B cell (primary cell): ENCODE measurements at places on chromosomes 5 and 9. TPM values are rescaled to one million over a fixed set of nuclear protein-coding genes. Genes with fewer than 3 reads are reported as not detected.

DNA sequence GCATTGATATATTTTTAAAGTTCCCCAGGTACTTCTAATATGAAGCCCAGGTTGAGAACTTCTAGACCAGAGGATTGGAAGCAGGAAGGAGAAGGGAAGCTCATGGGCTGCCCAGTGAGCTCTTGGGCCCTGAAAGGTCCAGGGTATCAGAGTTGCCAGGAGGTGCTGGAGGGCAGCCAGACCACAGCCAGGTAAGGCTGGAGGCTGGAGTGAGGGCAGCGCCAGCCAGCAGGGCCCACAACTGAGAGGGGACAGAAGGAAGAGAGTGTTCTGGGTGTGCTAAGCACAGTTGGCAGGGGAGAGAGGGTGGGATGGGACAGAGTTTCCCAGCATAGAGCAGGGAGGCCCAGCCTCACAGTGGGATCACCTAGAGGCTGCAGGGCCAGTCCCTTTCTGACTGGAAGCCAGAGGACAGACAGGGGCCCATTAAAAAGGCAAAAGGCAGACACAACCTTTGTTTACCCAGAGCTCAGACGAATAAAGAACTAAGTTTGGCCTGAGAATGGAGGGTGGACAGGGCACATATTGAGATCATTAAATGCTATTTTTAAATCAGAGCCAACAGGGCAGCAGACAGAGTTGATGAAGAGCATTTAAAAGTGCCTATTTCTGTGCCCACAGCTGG lies 94.9 kb downstream of the PDE8B start:
- no peak for DNase-seq
- no peaks in the 10 kb centered on the region for H3K27me3 ChIP-seq
- no peak overlapping the region for H3K27ac ChIP-seq
- no peaks in the 10 kb centered on the region for H3K4me1 ChIP-seq
- H3K36me3 ChIP-seq, result no peaks in the 10 kb centered on the region
- no peak overlapping the region for H3K4me3 ChIP-seq

- H3K27ac ChIP-seq, result no peak overlapping the region
- no peak overlapping the region for H3K4me3 ChIP-seq
- H3K36me3 ChIP-seq, result no peaks in the 10 kb centered on the region
- H3K4me1 ChIP-seq, result peaks cover 7% of the 10 kb centered on the region
- no peaks in the 10 kb centered on the region for H3K27me3 ChIP-seq
These were observed 5.9 kb downstream of the MACIR start for GRCh38 chr5:103264508-103264907.

DNA sequence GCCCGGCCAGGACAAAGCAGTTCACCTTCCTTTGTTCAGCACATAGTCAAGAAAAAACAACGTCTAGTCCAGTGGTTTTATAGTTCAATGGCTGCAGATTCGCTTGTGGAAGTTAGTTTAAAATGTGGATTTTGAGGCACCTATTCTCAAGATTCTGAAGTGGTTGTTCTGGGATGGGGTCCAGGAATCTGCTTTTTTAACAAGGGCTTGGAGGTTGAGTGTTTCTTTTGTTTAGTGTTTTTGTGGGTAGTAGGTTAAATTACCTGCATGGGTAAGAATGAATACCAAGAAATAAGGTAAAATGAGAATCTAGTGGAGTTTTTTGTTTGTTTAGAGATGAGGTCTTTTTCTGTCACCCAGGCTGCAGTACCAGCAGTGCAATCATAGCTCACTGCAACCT lies 28.4 kb upstream of the NADK2 start:
- H3K27ac ChIP-seq, result no peak overlapping the region
- DNase-seq, result no peak
- H3K27me3 ChIP-seq, result no peaks in the 10 kb centered on the region
- H3K36me3 ChIP-seq, result no peaks in the 10 kb centered on the region

- DNase-seq, result no peak
- H3K4me1 ChIP-seq, result no peaks in the 10 kb centered on the region
- H3K27ac ChIP-seq, result no peak overlapping the region
- no peak overlapping the region for H3K4me3 ChIP-seq
- no peaks in the 10 kb centered on the region for H3K36me3 ChIP-seq
These were observed 933.8 kb upstream of the DMAC1 start for GRCh38 chr9:8733131-8733954.

- no peaks in the 10 kb centered on the region for H3K27me3 ChIP-seq
- no peak overlapping the region for H3K27ac ChIP-seq
- DNase-seq, result no peak
- H3K4me1 ChIP-seq, result no peaks in the 10 kb centered on the region
- H3K4me3 ChIP-seq, result no peak overlapping the region
These were observed 92.8 kb downstream of the TAF11L14 start for GRCh38 chr5:17727098-17727497.

The ADGRD2 gene
- not detected in 2 replicates for total RNA-seq

The PCDHGA5 gene
- total RNA-seq, result 1.7 and 1.8 TPM in 2 replicates

The GARNL3 gene
- total RNA-seq, result 10.7 and 12.6 TPM in 2 replicates

GRCh38 chr5:146409054-146409671 lies 38.0 kb upstream of the TCERG1 start:
- no peak for DNase-seq
- no peak overlapping the region for H3K27ac ChIP-seq
- H3K4me1 ChIP-seq, result no peaks in the 10 kb centered on the region
- no peak overlapping the region for H3K4me3 ChIP-seq

The GFPT2 gene
- total RNA-seq, result 1.6 and 2.8 TPM in 2 replicates

The TRIP13 gene
- 1.1 and 1.7 TPM in 2 replicates for total RNA-seq

DNA sequence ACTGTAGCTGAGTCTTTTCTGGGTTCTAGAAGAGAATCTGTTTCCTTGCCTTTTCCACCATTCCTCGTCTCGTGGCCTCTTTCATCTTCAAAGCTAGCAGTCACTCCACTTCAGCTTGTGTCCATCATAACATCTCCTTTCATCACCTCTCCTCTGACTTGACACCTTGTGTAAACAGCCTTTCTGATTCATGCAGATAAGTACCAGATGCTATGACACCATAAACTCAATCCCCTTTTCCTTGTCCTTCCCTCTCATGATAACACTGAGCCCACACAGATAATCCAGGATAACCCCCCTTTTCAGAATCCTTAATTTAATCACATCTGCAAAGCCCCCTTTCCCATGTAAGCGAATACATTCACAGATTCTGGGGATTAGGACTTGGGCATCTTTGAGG lies 95.5 kb downstream of the SNX24 start:
- DNase-seq, result no peak
- H3K27me3 ChIP-seq, result no peaks in the 10 kb centered on the region
- H3K4me3 ChIP-seq, result no peak overlapping the region
- no peak overlapping the region for H3K27ac ChIP-seq
- H3K4me1 ChIP-seq, result no peaks in the 10 kb centered on the region

GRCh38 chr9:113645227-113645977 lies 181.9 kb downstream of the RGS3 start:
- no peak overlapping the region for H3K4me3 ChIP-seq
- peaks cover 6% of the 10 kb centered on the region for H3K27me3 ChIP-seq
- DNase-seq, result no peak
- no peak overlapping the region for H3K27ac ChIP-seq

DNA sequence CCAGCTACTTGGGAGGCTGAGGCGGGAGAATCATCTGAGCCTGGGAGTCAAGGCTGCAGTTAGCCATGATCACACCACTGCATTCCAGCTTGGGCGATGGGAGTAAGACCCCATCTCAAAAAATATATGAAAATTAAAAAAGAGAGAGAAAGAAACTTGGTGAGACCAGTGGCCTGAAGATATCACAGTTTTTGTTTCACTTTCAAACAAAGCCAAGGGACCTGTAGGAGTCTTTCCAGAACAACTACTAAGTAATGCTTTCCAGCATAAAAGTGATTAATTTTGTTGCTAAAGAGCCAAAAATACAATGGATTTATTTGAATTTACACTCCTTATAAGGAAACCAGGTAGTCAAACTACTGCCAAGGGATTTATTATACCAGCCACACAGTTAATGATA lies 23.5 kb downstream of the GKAP1 start:
- no peak overlapping the region for H3K27ac ChIP-seq
- no peak for DNase-seq
- peaks cover 9% of the 10 kb centered on the region for H3K36me3 ChIP-seq
- no peaks in the 10 kb centered on the region for H3K27me3 ChIP-seq
- no peaks in the 10 kb centered on the region for H3K4me1 ChIP-seq

GRCh38 chr9:88224938-88225337 lies 86.7 kb upstream of the SPATA31C2 start:
- no peak overlapping the region for H3K27ac ChIP-seq
- DNase-seq, result no peak
- H3K4me1 ChIP-seq, result no peaks in the 10 kb centered on the region
- no peaks in the 10 kb centered on the region for H3K36me3 ChIP-seq
- H3K4me3 ChIP-seq, result no peak overlapping the region

GRCh38 chr9:68980341-68980914 lies 33.5 kb downstream of the PRKACG start:
- no peaks in the 10 kb centered on the region for H3K36me3 ChIP-seq
- no peak for DNase-seq
- peaks cover 34% of the 10 kb centered on the region for H3K4me1 ChIP-seq
- H3K27ac ChIP-seq, result no peak overlapping the region
- H3K27me3 ChIP-seq, result no peaks in the 10 kb centered on the region

DNA sequence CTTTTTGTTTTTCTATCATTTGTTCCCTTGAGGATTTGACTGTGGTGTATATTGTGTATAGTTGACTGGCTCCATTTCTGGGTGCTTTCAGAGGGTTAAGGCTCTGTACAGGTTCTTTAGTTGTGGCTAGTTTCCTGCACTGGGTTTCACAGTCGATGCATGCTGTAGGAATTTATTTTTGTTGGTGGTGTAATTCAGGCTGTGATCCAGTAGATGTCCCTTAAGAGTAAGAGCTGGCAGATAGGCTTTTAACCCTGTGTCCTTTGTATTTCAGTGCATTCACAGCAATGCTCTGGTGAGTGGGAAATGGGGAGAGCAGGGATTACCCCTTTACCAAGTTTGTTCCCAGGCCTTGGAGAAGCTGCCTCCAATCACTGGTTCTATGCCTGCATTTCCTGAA lies 112.9 kb downstream of the SPATA31D1 start:
- no peak overlapping the region for H3K4me3 ChIP-seq
- H3K4me1 ChIP-seq, result no peaks in the 10 kb centered on the region
- H3K27ac ChIP-seq, result no peak overlapping the region
- no peak for DNase-seq
- H3K36me3 ChIP-seq, result no peaks in the 10 kb centered on the region

The FBLL1 gene
- not detected in 2 replicates for total RNA-seq

- no peaks in the 10 kb centered on the region for H3K4me1 ChIP-seq
- no peak overlapping the region for H3K27ac ChIP-seq
- H3K27me3 ChIP-seq, result no peaks in the 10 kb centered on the region
These were observed 22.0 kb downstream of the PAPPA start for GRCh38 chr9:116175614-116176013.

DNA sequence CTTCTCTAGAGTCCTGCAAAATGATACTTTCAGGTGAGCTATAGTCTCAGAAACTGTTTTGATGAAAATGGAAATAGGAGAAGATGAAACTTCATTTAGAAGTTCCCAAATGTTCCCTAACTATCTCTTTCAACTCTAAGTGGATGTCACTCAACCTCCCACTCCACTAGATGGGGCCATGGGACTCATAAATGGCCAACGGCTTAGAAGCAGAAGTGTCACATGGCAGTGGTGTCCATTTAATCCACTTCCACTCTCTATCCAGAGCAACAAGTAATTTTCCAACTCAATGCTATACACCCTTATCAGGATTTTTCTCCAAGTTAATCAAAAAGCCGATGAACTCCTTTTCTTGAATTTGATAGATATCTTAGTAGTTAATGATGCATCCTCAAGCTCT lies 295.7 kb downstream of the EDIL3 start:
- H3K4me1 ChIP-seq, result no peaks in the 10 kb centered on the region
- no peaks in the 10 kb centered on the region for H3K27me3 ChIP-seq
- DNase-seq, result no peak
- H3K27ac ChIP-seq, result no peak overlapping the region

DNA sequence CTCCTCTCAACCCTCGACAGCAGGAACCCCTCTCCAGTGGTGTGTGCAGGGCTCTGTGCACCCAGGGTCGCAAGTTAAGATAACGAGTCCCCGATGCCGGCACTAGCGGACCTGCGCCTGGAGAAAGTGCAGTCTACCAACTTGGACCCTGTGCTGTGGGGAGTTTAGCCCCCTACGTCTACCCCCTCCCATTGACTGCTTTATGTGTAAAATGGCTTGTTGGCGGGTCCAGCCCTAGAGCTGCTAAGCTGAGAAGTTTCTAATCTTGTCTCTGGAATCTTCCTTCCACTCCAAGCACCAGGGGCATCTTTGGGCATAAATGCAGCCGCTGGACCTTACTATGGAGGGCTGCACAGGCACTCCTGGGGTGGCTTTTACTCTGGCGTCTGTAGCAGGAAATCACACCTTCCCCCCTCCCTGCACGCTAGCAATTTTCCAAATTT lies 7.1 kb upstream of the PITX1 start:
- no peak overlapping the region for H3K27ac ChIP-seq
- H3K4me1 ChIP-seq, result peaks cover 32% of the 10 kb centered on the region
- peaks cover 60% of the 10 kb centered on the region for H3K27me3 ChIP-seq
- H3K36me3 ChIP-seq, result no peaks in the 10 kb centered on the region
- DNase-seq, result no peak
- no peak overlapping the region for H3K4me3 ChIP-seq

The RAPGEF1 gene
- 439 and 447 TPM in 2 replicates for total RNA-seq

DNA sequence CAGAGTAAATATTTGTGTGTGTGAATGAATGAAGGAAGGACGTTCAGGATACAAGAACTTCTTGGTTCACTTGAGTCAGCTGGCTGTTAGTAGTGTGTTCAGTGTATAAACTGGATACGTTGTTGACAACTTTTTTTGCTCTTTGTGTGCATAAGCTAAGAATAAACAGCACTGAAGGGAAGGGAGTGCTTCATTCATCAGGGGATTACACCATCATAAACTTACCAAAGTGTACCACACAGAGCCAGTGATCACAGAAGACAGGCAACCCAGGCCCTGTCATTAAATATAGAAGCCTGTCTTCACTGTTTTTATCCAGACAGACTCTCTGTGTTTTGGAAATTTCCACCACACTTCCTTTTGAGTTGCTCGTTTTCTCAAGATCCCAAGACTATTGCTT lies 55.5 kb upstream of the MEF2C start:
- no peak overlapping the region for H3K27ac ChIP-seq
- no peaks in the 10 kb centered on the region for H3K4me1 ChIP-seq
- no peak overlapping the region for H3K4me3 ChIP-seq
- DNase-seq, result no peak

The TRPM6 gene
- total RNA-seq, result not detected in 2 replicates

The SLC22A5 gene
- total RNA-seq, result 12.9 and 13.2 TPM in 2 replicates

The PCDHGA12 gene
- total RNA-seq, result 1.6 and 2.8 TPM in 2 replicates

GRCh38 chr5:78718824-78719223 lies 70.3 kb upstream of the LHFPL2 start:
- DNase-seq, result no peak
- no peaks in the 10 kb centered on the region for H3K27me3 ChIP-seq
- no peak overlapping the region for H3K4me3 ChIP-seq
- H3K27ac ChIP-seq, result no peak overlapping the region
- H3K36me3 ChIP-seq, result no peaks in the 10 kb centered on the region

DNA sequence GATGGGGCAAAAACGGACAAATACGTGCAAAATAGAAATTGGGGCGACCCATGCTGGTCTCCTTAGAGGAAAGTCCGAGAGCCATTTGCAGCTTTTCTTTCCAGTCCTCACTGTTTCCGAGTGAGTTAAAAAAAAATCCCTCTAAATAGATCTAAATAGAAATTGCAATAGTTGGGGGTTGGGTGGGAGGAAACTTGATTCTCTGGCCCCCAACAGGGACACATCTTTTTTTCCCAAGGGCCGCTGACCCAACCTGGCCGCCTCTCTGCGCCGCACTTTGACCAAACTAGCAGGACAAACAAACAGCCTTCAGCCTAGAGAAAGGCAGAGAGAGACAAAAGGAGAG lies 2.8 kb upstream of the NKX2-5 start:
- no peak overlapping the region for H3K27ac ChIP-seq
- peaks cover 24% of the 10 kb centered on the region for H3K4me1 ChIP-seq
- no peak overlapping the region for H3K4me3 ChIP-seq
- peaks cover 89% of the 10 kb centered on the region for H3K27me3 ChIP-seq
